ENCODE measurements at places on chromosomes 3 and 15. TPM values are rescaled to one million over a fixed set of nuclear protein-coding genes. Genes with fewer than 3 reads are reported as not detected.

DNA sequence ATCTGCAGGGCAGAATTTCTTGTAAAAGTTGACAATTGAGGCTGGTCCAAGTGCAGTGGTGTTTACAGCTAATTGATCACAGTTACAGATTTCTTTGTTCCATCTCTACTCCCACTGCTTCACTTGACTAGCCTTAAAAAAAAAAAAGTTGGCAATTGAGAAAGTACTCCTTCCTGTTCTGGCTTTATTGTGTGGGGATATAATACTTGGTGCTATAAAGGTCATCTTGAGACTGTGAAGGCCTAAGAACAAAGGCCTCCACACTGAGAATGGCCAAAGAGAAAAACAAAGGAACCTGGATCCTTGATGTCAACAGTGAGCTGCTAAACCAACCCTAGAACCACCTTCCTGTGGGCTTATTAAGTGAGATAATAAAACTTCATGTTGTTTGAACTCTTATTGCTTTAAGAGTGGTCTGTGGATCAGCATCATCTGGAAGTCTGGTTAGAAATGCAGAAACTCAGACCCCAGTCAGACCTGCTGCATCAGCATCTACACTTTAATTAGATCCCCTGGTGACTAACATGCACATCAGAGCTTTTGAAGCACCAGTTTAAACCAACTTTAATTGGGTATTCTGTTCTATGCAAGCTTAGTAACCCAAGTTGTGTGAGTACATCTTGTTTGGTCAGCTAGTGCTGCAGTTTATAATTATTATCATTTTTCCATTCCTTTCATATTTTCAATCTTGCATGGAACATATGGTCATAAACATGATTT lies 55.2 kb downstream of the TMOD3 start:
- DNase-seq = peak; percentile 37

The GPR62 gene
- total RNA-seq = not detected

GRCh38 chr3:172129850-172130716 lies 90.7 kb downstream of the FNDC3B start:
- no peak for DNase-seq

The GOLGA8Q gene
- total RNA-seq = 1.8 TPM

The UROC1 gene
- not detected for total RNA-seq

DNA sequence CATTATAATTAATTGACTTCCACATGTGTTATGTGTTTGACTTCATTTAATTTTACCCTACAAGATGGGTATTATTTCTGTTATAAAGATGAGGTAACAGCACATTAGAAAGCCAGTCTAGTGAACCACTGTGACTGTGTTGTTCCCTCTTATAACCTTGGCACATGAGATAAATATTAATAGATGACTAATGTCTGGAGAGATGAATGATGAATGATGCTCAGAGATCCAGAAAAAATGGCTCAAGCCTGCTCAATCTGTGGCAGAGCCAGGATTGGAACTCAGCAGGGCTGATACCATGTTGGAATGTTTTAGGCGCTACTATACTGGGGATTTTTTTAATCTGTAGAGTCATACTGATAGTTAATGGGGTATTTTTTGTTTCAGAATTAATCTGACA lies 118.8 kb upstream of the PTX3 start:
- no peak for DNase-seq

The OR4F6 gene
- total RNA-seq = not detected

GRCh38 chr15:73321496-73322450 lies 47.0 kb downstream of the HCN4 start:
- no peak for DNase-seq

DNA sequence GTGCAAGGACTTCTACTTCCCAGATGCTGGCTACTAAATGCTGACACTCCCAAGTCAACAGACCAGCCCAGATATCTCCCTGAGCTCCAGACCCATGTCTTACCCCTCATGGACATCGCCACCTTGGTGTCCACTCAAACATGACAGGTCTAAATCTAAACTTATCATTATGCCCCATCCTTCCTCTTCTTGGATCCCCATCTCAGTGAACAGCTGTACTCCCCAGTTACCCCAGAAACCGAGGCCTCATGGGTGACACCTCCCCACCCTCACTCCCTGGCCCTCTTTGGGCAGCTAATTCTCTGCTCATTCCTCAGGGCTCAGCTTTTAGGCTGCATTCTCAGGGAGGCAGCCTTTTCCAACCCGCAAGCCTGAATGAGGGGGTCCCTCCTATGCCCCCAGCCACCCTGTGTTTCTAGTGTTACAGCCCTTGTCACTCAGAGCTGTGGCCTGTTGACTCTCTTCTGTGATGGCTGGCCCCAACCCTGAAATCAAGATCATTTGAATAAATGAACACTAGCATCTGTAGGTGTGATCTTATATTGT lies 5.4 kb downstream of the EHD4 start:
- DNase-seq = no peak

Measured in A673 (cell line).